ENCODE measurements at places on chromosomes 12 and 14.

DNA sequence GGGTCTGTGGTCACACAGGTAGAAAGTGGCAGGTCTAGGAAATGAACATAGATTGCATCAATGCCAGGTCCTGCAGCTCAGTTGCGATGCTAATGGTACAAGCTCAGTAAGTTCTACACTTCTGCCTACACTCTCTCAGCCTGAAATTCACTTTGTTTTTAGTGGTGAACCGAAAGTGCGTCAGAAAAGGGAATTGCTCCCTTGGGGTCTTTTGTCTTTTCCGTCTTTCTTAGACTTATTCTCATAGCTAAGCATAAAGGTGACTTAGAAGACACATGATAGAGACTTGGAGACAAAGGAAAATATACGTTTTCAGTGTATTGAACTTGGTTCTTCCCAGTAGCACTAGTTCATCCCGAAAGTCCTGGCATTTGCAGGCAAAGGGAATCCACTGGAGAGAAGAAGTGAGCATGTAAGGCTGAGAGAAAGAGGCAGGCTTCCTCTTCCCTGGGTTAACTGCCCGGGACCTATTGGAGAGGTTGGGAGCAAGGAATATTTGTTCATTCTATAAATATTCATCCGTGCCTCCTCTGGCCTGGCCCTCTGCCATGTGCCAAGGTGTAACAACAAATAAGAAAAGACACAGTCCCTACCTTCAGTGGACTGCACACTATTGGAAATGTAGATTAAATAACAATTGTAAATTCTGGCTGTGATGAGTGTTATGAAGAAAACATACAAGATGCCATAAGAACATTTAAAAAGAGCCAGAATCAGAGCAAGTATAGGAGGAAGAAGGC is 785.8 kb downstream of the MED13L start:
- no peak for DNase-seq

DNA sequence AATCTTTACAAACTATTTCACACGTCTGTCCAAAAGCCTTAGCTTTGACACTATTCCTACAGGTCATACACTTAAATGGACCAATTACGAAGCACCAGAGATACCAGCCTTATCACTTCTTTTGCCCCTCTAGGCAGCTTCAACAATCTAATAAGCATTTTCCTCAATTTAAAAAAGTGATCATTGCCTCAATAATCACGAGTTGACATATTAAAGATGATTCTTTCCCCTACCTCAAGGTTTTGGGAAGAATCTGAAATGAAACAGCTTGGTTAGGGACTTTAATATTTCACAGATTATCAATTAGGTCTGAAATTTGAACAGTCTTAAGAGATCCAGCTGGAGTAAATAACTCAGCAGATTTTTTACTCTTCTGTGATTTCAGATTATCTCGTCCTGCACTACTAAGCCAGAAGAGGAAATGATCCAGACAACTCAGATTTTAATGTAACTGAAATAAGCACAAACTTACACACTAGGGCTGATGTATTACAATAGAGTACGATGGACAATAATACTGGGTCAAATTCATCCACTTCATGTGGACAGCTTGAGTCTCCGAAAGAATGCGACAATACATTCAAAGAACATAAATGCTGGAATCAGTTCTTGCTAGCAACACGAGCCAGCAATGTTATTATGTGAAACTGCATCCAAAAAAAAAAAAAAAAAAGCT is 15.9 kb downstream of the UBE2N start:
- no peak for DNase-seq

DNA sequence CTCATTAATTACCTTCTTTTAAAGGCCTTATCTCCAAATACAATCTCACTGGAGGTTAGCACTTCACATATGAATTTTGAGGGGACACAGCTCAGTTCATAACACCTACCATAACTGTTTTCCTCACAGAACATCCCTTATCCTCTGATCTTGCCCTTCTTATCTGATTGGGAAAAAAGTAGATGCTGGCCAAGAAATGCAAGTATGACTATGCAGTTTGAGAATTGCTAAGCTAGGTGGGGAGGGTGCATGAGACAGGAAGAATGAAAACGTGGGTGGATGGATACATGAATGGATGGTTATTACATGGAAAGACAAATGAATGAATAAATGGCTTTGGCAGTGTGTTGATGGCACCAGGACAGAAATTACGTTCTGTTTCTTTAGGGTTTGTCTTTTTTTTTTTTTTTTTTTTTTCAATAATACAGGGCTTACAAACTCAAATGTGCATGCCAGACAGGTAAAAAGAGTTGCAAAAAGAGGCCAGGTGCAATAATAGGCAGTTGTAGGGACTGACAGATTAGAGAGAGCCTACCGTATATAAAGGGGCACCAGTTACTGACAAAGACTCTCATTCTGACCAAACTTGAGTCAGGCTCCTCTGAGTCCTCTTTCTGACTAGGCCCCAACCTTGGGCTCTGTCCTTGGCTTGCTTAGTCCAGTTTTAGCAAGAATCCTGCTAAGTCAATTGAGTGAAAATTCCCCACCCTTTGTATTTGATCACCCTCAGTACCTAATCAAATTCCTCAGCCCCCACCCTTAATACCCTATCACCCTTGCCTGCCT is 304.9 kb downstream of the ZFP36L1 start:
- DNase-seq: no peak

GRCh38 chr12:112362310-112362709 is 19.9 kb downstream of the HECTD4 start:
- DNase-seq: peak; percentile 22

- no peak for DNase-seq
Observed at GRCh38 chr14:91373591-91374254, 43.9 kb downstream of the CCDC88C start.

- DNase-seq: no peak
Observed at GRCh38 chr12:99493197-99493596, 154.4 kb upstream of the GARIN6 start.

DNA sequence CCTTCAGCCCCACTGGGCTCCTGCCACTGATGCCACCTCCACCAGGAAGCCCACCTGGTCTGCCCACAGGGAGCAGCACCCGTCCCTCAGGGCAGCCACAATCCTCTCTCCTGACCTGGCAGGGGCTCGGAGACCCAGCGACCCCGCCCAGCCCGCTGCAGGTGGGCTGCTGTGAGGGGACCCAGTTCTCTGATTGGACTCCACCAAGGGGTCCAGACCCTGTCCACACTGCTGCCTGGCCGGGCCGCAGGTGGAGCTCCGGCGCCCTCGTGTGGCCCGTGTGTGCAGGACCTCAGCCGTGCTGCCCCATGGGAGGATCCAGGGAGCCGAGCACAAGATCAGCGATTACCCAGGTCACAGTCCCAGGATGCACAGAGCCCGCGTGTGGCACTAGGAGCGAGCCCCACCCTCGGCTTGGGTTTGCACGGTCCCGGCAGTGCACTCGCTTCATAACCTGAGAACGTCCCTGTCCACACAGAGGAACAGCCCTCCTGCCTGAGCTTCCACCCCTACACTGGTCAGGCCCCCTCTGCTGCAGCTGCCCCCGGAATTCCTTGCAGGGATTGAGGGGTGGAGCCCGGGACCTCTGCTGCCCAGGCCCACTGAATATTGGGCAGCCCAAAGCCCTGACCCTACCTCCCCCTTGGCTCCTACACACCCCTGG is 35.4 kb upstream of the TMEM179 start:
- peak; percentile 72 for DNase-seq

DNA sequence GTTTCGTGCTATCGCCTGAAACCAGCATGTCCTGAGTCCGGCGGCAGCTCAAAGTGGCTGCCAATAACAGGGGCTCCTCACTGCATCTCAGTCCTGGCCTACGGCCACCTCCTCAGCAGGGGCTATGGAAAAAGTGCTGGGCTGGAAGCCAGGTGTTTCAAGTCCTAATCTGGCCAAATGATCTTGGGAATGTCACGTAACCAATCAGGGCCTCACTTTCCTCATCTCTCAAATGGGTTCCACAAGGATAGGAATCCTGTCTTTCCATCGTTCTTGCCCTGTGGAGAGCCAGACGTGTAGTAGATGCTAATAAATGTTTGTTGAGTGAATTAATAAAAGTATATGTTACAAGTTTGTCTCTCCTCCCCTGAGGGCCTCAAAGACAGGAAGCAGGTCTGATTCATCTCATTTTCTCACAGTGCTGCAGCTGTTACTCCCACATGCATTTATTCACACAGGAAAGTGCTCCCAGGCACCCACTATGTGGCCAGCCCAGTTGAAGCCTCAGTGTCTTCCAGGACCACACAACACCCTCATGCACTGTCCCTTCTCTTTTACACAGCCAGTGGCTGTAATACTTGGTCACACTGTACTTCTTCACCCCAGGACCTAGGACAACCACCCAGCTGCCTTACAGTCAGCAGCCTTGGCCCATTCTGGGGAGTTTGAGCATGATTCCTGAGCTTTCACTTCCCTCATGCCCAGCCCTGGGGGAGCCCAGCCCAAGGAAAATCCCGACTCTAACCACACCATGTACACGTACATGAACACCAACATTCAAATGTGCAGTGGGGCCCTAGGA is 5.0 kb downstream of the CMKLR1 start:
- no peak for DNase-seq

- no peak for DNase-seq
Observed at GRCh38 chr12:45509187-45509586, 220.3 kb upstream of the ARID2 start.

DNA sequence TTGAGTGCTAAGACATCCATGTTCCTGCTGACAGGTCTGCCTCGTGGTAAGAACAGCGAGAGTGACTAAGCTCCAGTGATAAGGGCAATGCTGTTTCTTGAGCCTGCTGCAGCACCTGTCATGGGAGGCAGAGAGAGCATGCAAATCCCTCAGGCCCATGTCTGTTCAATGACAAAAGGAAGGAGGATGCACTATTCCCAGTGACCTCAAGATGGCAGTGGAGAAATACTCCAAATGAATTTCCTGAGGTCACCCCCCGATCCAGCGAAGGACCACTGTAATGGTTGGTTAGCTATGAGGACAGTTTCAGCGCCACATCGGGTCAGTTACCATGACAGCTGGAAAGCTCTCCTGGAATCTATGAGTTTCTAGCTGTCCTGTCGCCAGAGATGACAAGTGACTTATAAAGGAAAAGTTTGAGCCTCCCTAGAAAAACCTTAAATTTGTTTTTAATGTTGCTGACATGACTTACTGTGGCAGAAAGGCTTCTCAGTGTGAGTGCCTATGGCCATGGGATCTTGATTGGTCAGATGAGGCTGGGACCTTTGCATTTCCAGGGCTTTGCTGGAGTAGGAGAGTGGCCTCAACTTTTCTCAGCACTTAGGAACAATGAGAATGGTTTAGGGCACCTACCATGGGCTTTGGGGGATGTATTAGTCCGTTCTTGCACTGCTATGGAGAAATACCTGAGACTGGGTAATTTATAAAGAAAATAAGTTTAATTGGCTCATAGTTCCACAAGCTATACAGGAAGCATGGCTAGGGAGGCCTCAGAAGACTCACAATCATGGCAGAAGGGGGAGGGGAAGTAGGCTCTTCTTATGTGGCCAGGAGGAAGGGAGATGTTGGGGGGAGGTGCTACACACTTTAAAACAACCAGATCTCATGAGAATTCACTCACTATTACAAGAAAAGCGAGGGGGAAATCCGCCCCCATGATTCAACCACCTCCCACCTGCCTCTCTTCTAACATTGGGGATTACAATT is 88.0 kb upstream of the TMEM260 start:
- DNase-seq: peak; percentile 64

Data from NCI-H345 (cell line).